Hippocampal formation (tissue), 2 donors: ENCODE measurements at places on chromosomes 5 and 9.

DNA sequence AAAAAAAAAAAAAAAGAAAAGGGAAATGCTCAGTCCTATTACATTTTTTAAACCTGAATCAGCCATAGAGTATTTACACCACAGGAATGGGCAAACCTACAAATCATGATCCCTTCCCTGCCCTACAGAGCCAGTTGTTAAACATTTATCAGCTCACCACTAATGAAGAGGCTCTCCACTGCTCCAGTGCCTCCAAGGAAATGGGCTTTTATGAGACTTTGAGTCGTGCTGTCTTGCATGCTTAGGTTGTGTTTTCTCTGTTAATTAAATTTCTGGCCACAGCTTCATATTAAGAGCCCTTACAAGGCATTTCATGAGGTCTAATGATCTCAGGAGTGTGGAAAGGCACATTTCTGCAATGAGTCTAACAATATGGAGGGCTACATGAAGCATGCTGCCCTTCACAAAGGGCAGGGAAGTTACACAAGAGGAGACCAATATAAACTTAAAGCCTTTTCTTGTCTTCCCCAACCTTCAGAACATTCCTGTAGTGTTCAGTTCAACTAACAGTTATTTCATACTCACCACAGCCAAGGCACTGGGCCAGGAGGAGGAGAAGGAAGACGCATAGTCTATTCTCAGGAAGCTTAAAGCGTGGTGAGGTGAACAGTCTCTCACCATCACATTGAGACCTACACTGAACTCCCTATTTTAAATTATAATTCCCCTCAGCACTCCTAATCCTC is 140.1 kb upstream of the ABCA1 start:
- DNase-seq = no peak

DNA sequence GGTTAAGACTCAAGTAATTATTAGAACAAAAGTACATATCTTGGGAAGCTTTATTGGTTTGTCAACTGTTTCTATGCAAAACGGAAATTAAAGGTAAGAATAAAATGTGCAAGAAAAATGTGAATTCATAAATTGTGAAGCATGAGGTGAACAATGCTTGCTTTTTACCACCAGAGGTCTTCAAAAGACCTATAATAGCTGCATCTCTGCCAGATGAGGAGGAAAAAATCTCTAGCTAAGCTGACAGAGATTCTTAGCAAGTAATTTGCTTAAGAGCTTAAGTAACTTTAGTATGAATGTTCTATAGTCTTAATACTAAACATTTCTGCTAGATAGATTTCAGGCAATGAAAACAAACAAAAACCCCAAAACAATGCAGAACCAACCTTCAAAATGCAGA is 54.1 kb downstream of the MRPS30 start:
- no peak for DNase-seq

DNA sequence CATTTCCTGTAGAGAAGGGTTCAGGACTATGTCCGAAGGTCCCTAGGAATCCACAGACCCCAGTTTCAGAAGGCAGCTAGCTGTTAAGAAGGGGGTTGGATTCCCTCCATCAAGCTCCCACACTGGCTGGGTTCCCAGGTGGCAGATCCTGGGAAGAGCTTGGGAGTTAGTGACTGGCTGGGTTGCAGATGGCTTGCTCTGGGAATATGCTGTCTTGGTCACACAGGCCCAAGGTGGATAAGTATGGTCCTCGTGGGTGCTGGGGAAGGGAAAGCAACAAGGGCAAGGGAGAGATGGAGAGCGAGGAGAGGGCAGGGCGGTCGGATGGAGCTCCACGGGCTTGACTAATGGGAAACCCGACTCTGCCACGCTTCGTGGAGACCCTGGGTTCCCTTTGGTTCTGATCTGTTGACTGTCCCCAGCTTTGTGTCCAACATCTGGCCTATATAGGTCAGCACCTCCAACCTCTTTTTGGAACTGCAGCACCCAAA is 17.4 kb downstream of the SH3PXD2B start:
- DNase-seq = no peak

DNA sequence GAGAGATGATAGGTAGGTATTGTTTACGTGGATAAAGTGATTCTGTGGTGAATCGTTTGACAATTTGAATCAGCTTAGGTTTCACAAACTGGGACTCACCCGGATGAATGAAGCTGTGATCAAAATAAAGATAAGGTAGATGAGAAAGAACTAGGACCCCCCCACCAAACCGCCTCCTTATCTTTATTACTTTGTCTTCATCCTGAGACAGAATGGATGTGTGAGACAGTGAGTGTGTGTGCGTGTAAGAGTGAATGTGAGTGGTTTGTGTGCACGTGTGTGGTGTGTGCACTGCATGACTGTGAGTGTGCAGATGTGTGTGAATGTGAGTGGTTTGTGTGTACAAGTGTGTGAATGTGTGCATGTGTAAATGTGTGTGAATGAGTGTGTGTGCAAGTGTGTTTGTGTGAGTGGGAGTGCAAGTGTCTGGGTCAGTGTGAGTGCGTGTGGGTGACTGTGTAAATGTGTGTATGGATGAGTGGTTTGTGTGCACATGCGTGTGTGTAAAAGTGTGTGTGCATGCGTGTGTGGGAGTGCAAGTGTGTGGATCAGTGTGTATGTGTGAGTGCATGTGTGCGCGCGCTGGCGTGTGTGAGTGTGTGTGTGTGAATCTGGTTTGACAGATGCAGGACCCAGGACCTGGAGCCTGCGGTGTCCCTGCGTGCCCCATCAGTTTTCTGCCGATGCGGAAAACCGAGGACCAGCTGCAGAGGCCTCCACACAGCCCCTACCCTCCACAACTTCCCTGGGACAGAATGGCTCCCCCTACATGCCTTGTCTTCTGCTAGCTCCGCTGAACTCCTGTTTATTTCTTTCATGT is 11.4 kb upstream of the ENG start:
- no peak for DNase-seq

DNA sequence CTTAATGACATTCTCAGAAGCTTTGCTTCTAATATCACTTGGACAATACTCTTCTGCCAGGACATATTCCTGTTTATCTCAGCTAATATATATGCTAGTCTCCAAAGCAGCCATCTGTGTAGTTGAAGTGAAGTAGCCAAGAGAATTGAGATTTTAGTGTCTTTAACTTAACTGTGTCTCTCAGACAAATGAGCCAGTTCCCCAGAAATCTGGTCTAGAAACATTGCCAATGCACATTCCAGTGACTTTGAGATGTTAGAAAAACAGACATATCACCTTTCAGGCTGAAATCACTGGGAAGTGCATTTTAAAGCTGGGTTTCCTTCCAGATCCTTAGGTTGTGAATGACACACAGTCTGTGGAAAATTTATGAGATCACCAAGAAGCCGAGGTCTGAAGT is 114.6 kb downstream of the MTX3 start:
- no peak for DNase-seq

- DNase-seq = no peak
These were observed 1.9 kb downstream of the PLPP6 start for GRCh38 chr9:4663956-4664355.

DNA sequence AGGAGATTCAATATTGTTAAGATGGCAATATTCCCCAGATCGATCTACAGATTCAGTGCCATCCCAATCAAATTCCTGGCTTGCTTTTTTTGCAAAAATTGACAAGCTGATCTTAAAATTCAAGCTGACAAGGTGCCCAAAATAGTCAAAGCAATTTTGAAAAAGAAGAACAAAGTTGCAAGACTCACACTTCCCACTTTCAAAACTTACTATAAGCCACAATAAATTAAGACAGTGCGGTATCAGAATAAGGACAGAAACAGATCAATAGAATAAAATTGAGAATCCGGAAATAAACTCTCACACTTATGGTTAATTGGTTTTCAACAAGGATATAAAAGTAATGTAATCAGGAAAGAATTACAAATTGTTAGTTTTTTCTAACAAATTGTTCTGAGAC is 97.1 kb downstream of the NRG2 start:
- no peak for DNase-seq

GRCh38 chr9:115980976-115981375 is 172.6 kb upstream of the PAPPA start:
- no peak for DNase-seq

DNA sequence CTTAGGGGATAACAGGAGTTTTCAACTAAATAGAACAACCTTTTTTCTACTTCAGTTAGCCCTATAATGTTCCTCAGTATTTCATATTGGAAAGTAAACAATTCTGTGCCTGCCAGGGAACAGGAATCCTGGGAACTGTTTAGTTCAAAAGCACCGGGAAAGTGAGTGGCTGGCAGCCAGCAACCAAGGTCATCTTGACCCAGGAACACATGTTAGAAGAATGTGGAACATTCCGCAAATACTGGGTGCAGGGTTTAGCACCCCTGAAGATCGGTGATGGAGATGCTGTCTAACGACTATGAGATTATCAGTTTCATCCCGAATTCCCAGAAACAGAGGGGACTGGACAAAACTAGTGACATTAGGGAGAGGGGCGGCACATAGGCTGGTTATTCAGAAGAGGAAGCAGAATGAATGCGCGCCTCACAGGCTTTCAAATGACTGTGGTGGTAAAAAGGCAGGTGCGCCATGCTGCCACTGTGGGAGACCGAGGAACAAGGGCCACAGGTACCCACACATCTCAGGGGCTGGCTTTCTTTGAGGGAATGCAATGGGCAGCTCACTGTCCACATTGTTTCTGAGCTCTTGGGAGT is 51.2 kb downstream of the IPPK start:
- DNase-seq = no peak

DNA sequence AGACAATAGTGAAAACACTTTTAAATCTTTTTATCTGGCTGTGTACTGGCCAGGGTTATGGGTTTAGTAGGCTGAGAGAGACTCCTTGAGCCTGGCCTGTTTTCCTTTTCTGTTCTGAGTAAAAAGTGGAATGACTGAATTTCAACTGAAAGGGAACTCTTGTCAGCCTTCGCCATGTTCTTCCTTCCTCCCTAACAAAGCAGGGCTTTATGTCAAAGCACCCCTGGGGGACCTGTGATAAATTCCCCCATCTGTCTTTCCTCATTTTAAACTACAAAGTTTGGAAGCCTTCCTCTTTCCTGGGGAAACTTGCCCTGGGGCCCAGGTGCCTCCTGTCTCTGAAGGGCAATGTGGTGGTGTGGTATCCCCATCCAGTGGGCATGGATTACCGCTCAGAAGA is 29.7 kb downstream of the LARP1 start:
- DNase-seq = no peak

- DNase-seq = no peak
These were observed 126.9 kb upstream of the OSMR start for GRCh38 chr5:38718771-38719391.

- no peak for DNase-seq
These were observed 302.4 kb upstream of the ZNF462 start for GRCh38 chr9:106560540-106560939.

DNA sequence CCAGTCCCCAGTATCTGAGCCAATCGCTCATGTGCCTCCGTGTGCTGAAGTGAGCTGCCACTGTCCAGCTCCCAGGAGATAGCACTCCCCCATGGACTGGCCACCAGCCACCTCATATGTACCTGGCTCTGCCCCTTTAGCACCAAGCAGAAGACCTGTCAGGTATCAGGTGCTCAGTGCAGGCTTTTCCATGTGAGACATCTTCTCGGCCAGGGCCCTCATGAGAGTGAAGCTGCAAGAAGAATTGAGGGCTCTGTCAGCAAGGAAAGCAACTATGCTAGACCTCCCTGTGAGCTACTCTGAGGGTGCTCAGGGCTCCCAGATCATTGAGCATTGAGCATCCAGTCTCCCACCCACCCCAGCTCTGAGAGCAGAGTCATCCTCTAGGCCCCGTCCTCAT is 264.2 kb upstream of the ADAMTS16 start:
- DNase-seq = no peak

DNA sequence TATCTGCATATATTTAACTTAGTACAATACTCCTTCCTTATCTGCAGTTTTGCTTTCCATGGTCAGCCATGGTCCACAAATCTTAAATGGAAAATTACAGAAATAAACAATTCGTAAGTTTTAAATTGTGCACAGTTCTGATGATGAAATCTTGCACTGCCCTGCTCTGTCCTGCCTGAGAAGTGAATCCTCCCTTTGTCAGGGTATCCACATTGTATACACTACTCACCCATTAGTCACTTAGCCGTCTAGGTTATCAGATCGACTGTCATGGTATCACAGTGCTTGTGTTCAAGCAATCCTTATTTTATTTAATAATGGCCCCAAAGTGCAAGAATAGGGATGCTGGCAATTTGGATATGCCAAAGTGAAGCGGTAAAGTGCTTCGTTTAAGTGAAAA is 8.3 kb upstream of the YTHDC2 start:
- DNase-seq = no peak

DNA sequence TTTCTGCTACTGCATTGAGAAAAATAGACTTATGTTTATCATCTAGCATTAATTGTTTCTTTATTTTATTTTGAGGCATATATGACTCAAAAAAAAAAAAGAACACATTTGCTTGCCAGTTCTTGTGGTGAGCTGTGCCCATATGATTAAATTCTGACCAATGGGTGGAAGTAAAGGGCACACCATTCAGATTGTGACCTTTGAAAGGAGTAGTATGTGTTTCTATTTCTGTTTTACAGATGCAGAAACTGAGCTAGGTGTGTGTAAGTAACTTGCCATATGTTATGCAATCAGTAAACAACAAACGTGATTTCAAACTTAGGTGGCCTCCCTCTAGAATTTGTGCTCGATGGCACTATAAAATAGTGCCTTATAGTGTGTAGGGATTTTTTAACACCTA is 368.1 kb upstream of the EDIL3 start:
- DNase-seq = no peak

DNA sequence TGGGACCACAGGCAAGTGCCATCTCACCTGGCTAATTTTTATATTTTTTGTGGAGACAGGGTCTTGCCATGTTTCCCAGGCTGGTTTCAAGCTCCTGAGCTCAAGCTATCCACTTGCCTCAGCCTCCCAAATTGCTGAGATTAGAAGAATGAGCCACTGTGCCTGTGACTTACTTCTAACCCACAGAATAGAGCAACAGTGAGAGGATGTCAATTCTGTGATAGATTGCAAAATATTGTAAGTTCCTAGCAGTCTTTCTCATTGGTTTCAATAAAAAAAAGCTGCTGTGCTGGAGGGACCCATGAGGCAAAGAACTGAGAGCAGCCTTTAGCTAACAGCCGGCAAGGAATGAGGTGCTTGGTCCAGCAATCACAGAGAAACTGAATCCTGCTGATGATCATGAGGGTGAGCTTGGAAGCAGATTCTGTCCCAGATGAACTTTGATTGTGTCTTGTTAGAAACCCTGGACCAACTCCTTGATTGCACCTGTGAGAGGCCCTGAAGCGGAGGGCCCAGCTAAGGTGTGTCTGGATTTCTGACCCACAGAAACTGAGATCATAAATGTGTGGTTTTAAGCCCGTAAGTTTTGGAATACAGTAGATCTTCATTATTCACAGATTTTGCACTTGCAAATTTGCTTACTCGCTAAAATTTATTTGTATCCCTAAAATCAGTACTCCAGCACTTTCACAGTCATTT is 149.7 kb downstream of the GCNT1 start:
- DNase-seq = no peak

DNA sequence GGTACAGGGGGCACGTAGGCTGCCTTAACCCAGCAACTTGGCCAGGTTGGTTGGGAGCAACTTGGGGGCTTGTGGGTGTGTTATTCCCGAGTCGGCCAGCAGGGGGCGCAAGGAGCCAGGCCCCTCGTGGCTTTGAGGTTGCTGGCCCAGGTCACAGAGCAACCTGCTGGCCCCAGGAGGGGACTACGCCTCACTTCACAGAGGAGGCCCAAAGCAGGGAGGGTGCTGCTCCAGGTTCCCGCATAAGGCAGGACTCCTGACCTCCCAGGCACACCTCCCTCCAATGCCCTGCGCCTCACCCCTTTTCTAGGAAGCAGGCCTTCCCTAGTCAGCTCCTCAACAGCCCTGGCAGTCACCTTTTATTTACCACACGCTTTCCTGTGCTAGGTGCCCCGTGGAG is 18.1 kb downstream of the KYAT1 start:
- DNase-seq = no peak

GRCh38 chr5:54450542-54450941 is 5.0 kb upstream of the HSPB3 start:
- DNase-seq = no peak
